Stimulated activated CD8-positive, alpha-beta memory T cell treated with anti-CD3 and anti-CD28 coated beads, Interleukin-2, amount 100 ng/mL, for 1 hour (primary cell): ENCODE measurements at places on chromosomes 5 and 9.

DNA sequence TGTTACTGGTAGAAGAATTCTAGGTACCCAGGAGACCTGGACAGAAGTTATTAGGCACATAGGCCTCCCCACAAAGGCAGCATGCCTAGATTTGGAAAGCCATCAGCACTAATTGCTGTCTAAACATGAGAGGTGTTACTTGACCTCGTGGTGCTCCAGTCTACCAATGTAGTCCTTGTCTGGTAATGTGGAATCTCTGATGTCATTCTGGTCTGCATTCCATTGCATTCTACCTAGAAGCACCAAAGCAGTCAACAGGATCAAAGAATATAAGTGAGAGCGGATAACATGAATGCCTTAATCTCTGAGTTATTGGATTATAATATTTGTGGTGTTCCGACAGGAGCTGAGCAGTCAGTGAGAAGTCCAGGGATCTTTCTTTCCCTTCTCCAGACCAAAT is 175.2 kb downstream of the PSAT1 start:
- DNase-seq: no peak

DNA sequence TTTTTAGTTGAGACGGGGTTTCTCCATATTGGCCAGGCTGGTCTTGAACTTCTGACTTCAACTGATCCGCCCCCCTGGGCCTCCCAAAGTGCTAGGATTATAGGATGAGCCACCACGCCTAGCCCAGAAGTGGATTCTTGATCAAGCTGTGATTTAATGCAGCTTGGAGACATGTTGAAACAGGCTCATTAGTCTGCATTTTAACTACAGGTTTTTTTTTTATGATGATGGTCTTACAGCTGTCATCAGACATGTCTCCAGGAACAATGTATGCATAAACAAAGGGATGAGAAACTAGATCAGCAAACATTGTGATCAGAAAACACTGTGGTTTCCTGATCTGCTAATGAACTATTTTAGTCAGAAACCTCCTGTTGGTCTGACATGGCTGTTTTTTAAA is 30.0 kb upstream of the PLPP1 start:
- DNase-seq: no peak

DNA sequence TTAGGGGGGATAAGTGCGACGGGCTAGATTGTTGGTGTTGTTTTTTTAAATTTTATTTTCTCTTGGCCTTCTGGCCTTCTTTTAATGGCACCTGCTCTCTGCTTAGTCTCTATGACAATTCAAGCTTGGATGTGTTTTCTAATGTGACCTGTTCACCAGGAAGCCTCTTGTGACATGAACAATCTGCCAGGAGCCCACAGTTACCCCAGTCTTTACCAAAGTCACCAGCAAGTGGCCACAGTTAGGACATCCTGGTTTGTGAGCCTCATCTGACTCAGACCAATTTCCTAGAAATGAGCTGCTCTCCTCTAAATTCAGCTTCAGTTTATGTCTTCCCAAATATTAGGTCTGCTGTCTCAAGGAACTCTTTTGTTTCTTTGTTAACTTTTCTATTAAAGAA is 135.8 kb downstream of the TLE4 start:
- no peak for DNase-seq

DNA sequence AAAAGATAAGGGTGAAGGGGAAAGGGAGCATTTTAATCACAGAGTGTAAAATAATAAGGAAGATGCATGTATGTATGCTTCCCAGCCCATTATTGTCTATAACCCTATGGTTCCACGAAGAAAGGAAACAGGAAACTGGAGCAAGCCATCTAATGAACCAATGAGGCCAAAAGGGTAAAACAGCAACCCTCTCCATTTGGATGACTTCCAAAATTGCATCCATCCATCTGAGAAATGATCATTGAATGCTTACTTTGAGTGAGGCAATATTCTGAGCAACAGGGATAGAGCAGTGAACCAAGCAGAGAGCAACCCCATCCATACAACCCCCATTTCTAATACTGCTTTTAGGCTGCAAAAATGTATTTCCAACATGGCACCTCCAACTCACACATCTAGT is 46.9 kb downstream of the ARL15 start:
- no peak for DNase-seq
